ENCODE measurements at places on chromosomes 5 and 9. TPM values are rescaled to one million over a fixed set of nuclear protein-coding genes. Genes with fewer than 3 reads are reported as not detected.
A peak's percentile ranks its signal among the peaks of the same experiment; 100 is the strongest.

Gene DOK3
- total RNA-seq, result 3.0 TPM

DNA sequence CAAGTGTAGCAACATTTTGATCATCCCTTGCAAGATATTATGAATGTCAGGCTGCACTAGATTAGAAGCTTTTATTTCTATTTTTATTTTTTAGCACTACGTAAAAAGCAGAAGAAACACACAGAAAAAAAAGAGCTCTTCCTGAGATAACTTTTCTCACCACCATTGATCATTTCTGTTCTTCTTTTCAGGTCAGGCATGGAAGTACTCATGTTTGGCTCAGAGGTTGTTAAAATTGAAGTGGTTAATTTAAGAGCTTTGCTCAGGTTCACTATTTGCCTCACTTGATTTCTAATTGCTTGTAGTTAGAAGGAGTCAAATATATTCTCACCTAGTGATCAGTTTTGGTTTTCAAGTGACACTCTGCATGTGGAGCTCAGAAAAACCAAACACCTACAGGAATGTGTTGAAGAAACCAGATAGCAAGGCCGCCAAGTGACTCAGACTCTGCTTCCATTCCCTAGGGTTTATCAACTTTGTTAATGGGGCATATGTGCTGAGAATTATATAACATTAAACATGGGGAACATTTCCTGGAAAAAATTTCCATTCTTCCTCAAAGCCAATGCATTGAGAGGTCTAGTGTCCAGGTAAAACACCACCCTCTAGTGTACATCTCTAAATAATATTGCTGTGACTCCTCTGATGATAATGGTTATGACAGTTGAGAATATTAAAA lies 679.8 kb downstream of the CETN3 start:
- no peak overlapping the region for H3K4me3 ChIP-seq
- H3K27ac ChIP-seq, result peak overlapping the region; percentile 48
- DNase-seq, result no peak
- H3K36me3 ChIP-seq, result no peaks in the 10 kb centered on the region
- H3K27me3 ChIP-seq, result no peaks in the 10 kb centered on the region

GRCh38 chr5:97182571-97183099 lies 412 bp downstream of the RIOK2 start:
- DNase-seq, result no peak
- H3K36me3 ChIP-seq, result peaks cover 26% of the 10 kb centered on the region
- peaks cover 29% of the 10 kb centered on the region for H3K4me1 ChIP-seq
- peak overlapping the region; percentile 94 for H3K27ac ChIP-seq
- H3K27me3 ChIP-seq, result no peaks in the 10 kb centered on the region
- peak overlapping the region; percentile 72 for H3K4me3 ChIP-seq

DNA sequence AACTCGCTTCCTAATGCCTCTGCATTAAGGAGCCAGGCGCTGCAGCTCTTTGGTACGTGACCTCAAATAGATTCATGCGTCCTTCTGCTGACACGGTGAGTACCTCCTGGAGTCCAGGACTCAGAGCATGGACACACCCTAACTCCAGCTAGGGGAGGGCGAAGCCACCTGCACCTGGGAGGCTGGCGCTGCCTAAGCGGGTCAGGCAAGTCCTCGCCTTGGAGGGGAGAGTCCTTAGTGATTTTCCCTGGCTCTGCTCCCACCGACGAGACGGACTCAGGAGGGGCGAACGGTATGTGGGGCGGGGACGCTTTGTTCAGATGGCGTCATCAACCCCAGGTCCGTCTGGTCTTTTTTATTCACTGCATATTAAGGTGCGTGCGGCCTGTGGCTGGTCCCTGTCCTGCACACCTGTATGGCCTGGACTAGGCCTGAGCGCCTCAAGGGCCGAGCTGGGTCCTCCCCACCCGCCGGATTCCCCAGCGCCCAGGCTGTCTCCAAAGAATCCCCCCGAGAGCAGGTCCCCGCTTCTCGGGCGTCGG lies 50.3 kb downstream of the NSUN2 start:
- no peak overlapping the region for H3K27ac ChIP-seq
- peak overlapping the region; percentile 65 for H3K4me3 ChIP-seq
- no peaks in the 10 kb centered on the region for H3K4me1 ChIP-seq
- no peak for DNase-seq

GRCh38 chr9:127192744-127193143 lies 70.3 kb upstream of the ANGPTL2 start:
- no peaks in the 10 kb centered on the region for H3K36me3 ChIP-seq
- DNase-seq, result no peak
- H3K27me3 ChIP-seq, result no peaks in the 10 kb centered on the region
- no peak overlapping the region for H3K27ac ChIP-seq

Gene TMOD1
- total RNA-seq, result 156 TPM

- H3K4me1 ChIP-seq, result peaks cover 26% of the 10 kb centered on the region
- no peak for DNase-seq
- no peaks in the 10 kb centered on the region for H3K27me3 ChIP-seq
- no peaks in the 10 kb centered on the region for H3K36me3 ChIP-seq
- H3K4me3 ChIP-seq, result peak overlapping the region; percentile 92
- peak overlapping the region; percentile 88 for H3K27ac ChIP-seq
These were observed 393 bp downstream of the SH3GLB2 start for GRCh38 chr9:129027685-129028191.

DNA sequence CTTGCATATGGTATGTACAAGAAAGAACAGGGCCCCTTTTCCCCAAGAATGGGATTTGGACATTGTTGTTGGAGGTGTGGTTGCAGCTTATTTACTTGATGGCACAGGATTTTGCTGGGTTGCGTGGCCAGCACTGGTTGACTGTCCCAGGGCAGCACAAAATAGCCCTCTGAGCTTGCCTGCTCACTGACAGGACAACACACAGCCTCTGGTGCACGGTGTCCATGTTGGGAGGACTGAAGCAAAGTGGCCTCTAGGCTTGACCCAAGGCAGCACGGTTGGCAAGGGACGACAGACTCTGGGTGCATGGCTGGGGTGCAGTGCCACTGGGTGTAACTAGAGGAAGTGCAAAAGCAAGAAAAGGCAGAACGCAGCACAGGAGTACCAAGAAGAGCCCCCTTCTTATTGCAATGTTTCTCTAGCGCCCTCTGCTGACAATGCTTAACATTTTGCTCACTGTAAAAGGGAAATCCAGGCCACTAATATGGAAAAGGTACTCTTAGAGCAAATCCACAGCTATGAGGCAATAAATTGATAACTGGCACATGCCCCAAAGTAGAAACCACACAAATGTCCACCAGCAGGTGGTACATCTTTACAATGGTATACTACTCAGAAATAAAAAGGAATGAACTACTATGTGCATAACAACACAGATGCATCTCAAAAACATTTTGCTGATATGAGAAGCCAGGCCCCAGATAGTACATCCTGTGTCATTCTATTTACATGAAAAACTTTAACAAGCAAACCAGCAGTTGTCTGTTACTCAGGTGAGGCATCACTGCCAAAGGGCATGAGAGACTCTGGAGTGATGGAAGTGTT lies 47.4 kb upstream of the BARX1 start:
- H3K4me3 ChIP-seq, result no peak overlapping the region
- no peaks in the 10 kb centered on the region for H3K4me1 ChIP-seq
- H3K27me3 ChIP-seq, result peaks cover 4% of the 10 kb centered on the region
- H3K36me3 ChIP-seq, result no peaks in the 10 kb centered on the region
- DNase-seq, result no peak

DNA sequence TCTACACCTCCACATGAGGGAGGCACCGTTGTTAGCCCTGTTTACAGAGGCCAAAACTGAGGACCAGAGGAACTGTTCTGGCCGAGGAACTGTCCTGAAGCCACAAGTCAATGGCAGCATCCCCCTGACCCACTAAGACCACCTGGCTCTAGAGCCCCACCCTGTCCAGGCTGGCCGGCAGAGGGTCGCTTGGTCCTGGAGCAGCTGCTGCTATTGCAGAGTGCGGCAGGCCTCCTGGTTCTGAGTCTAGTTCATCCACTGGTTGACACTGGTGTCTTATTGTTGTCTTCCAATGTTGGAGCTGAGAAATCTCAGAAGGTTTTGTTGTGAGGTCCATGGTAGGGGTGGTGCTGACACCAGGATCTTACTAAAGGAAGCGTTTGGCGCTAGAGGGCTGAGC lies 26.6 kb upstream of the ANGPTL2 start:
- H3K27me3 ChIP-seq, result no peaks in the 10 kb centered on the region
- peaks cover 34% of the 10 kb centered on the region for H3K4me1 ChIP-seq
- no peak overlapping the region for H3K4me3 ChIP-seq
- no peak for DNase-seq
- H3K36me3 ChIP-seq, result no peaks in the 10 kb centered on the region
- H3K27ac ChIP-seq, result no peak overlapping the region

GRCh38 chr9:30711591-30711990 lies 1672.9 kb upstream of the ACO1 start:
- H3K36me3 ChIP-seq, result no peaks in the 10 kb centered on the region
- H3K4me3 ChIP-seq, result no peak overlapping the region
- no peaks in the 10 kb centered on the region for H3K27me3 ChIP-seq
- no peak for DNase-seq

GRCh38 chr5:174323878-174324281 lies 278.4 kb downstream of the NSG2 start:
- no peak overlapping the region for H3K27ac ChIP-seq
- DNase-seq, result no peak
- peaks cover 28% of the 10 kb centered on the region for H3K27me3 ChIP-seq
- no peak overlapping the region for H3K4me3 ChIP-seq

DNA sequence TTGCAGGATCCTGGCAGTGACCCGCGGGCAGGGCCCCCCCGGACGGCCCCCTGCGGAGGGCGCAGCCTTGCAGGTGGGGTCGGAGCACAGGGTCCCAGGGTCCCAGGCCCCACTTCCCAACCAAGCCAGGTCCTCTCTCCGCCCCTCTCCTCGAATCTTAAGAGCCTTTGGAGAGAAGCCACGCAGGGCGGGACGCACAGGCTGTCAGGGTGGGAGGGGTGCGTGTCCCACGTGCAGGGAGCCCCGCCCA lies 18.4 kb upstream of the EGFL7 start:
- no peak for DNase-seq
- no peaks in the 10 kb centered on the region for H3K36me3 ChIP-seq
- H3K4me1 ChIP-seq, result peaks cover 10% of the 10 kb centered on the region
- peak overlapping the region; percentile 63 for H3K4me3 ChIP-seq
- peak overlapping the region; percentile 77 for H3K27ac ChIP-seq

GRCh38 chr9:135583688-135584011 lies 22.1 kb downstream of the PAEP start:
- DNase-seq, result no peak
- no peaks in the 10 kb centered on the region for H3K4me1 ChIP-seq
- H3K36me3 ChIP-seq, result no peaks in the 10 kb centered on the region
- H3K4me3 ChIP-seq, result no peak overlapping the region

DNA sequence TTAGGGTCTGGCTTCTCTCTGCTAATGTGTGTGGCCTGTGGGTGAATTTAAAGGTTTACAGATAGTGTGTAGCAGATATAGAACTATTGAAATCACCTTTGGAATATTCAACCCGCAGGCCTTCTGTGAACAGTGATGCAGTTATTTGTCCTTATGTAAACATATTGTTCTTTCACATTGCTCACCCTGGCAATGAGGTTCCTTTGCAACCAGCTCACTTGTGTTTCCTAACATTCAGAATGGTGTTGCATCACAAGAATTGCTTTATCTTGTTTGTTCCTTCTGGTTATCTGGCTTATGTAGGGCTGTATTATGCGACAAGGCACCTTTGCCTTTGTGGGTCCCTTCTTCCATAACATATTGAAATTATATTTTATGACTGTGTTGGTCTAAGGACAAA lies 370.3 kb downstream of the NNT start:
- no peaks in the 10 kb centered on the region for H3K4me1 ChIP-seq
- DNase-seq, result no peak

Gene HNRNPH1
- total RNA-seq, result 141 TPM

GRCh38 chr5:41815663-41816229 lies 54.5 kb downstream of the OXCT1 start:
- H3K4me1 ChIP-seq, result no peaks in the 10 kb centered on the region
- H3K36me3 ChIP-seq, result no peaks in the 10 kb centered on the region
- no peak overlapping the region for H3K27ac ChIP-seq

- no peak overlapping the region for H3K4me3 ChIP-seq
- no peaks in the 10 kb centered on the region for H3K4me1 ChIP-seq
- H3K27me3 ChIP-seq, result no peaks in the 10 kb centered on the region
- no peak overlapping the region for H3K27ac ChIP-seq
- no peaks in the 10 kb centered on the region for H3K36me3 ChIP-seq
These were observed 220.6 kb downstream of the TRIM36 start for GRCh38 chr5:114948986-114949621.

DNA sequence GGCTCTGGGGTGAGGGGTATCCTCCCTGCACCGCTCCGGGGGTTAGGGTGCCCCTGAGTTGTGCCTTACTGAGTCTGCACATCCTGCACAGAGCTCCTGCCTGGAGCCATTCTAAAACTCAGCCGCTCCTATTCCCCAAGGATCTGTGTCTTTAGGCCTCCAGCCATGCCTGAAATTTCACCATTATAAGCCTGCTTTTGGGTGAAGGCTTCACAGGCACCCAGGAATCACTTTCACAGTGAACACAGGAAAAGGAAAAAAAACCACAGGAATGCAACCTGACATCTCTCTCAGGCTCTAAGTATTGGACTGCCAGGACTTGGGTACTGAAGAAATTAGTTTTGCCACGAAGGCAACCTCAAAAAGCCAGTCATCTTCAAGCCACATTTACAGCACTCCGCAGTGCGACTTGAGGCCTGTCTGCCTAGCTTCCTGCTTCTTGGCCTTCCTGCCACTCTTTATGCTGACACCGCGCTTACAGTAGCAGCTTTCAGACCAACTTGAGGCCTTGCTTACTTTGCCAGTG lies 30.9 kb downstream of the GALNT10 start:
- H3K4me3 ChIP-seq, result no peak overlapping the region
- H3K4me1 ChIP-seq, result no peaks in the 10 kb centered on the region
- no peak overlapping the region for H3K27ac ChIP-seq
- no peaks in the 10 kb centered on the region for H3K36me3 ChIP-seq
- peak; percentile 25 for DNase-seq
- no peaks in the 10 kb centered on the region for H3K27me3 ChIP-seq

DNA sequence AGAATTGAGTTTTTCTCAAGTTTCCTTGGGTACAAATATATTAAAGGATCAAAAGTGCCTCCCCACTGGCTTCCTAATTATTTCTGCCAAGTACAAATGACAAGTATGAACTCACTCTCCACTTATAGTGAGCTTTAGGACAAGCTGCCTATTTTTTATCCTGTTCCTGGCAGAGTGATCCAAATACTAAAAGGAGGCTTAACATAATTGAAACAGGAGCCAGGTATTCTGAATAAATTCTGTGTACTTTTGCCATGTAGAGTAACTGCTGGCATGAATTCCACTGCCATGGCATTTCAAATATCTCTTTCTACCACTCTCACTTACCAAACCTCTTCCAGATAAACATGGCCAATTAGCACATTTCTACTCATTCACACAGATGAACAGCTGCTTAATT lies 171.1 kb downstream of the EPB41L4A start:
- DNase-seq, result no peak
- H3K4me3 ChIP-seq, result no peak overlapping the region
- H3K27ac ChIP-seq, result peak overlapping the region; percentile 23
- no peaks in the 10 kb centered on the region for H3K36me3 ChIP-seq

- H3K36me3 ChIP-seq, result no peaks in the 10 kb centered on the region
- no peaks in the 10 kb centered on the region for H3K4me1 ChIP-seq
- H3K27me3 ChIP-seq, result no peaks in the 10 kb centered on the region
- H3K4me3 ChIP-seq, result no peak overlapping the region
- H3K27ac ChIP-seq, result no peak overlapping the region
- DNase-seq, result no peak
These were observed 399.7 kb downstream of the TLE1 start for GRCh38 chr9:81289622-81290021.
